ENCODE measurements at places on chromosomes 6 and 20.
A peak's percentile ranks its signal among the peaks of the same experiment; 100 is the strongest.

- DNase-seq, result no peak
These were observed 28.1 kb downstream of the PTPN1 start for GRCh38 chr20:50538276-50538675.

DNA sequence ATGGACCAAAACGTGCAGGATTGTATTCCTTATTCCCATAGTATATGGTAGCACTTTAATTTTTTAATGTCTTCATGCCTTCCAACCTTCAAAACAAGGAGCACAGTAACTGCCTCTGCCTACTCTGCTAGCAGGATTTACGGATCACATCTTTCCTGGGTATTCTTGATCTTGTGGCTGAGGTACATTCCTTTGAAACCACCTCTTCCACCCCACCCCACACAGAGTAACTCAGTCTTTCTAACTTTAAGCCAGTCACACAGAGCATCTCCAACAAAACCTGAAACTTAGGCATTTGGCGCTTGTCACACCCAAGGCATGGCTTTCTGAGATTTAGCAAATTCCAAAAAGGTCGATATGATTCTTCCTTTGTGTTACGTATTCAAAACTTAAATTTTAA lies 2.3 kb upstream of the ID4 start:
- no peak for DNase-seq

DNA sequence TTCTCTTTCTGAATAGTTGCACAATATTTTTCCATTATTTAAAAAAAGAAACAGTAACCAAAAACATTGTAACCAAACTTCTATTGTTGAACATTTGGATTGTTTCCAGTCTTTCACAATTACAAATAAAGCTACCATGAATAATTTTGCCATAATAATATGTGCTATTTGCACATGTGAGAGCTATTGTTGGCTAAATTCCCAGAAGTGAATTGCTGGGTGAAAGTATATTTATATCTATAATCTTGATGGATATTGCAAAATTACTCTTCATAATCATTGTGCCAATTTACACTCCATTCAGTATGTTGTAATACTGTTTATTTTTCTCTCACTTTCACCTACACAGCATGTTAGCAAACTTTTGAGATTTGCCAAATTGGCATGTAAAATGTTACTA lies 36.6 kb upstream of the SLC22A16 start:
- peak; percentile 61 for DNase-seq

DNA sequence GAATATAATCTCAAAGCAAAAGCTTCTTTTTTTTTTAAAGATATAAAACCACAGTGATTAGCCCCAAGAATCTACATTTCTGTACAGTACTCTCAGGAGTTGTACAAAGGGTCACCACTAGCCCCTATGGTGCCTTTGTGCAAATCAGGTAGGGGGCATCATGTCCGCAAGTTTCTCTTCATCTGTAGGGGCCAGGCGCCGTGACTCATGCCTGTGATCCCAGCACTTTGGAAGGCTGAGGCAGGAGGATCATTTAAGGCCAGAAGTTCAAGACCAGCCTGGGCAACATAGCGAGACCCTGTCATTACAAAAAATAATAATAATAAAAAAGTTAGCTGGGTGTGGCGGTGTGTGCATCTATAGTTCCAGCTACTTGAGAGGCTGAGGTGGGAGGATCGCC lies 63.9 kb downstream of the ZMYND8 start:
- DNase-seq, result no peak

- no peak for DNase-seq
These were observed 224.4 kb upstream of the SASH1 start for GRCh38 chr6:148118244-148118643.

- peak; percentile 81 for DNase-seq
These were observed 209.0 kb upstream of the ECI2 start for GRCh38 chr6:4344317-4344899.

- DNase-seq, result no peak
These were observed 56.1 kb downstream of the FILIP1 start for GRCh38 chr6:75437421-75437891.

DNA sequence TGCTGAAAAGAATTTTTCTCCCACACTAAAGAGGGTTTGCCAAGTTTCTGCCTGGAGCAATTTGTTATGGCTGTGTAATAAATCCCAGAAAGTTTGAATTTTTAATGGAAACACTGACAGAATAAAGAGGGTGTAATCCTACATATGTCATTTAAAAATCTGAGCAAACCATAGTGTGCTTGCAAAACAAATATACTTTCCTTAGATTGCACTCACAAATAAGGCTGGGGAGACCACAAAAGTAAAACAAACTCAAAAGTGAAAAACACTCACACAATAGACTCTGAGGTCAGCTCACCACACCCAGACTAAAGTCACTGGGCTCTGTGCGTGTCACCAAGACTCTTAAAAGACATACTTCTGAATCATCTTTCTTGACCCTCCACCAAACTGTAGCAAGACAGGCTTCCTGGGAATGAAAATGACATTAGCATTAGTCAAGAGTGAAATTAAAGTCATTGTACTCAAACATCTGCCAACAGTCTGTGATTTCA lies 4.8 kb upstream of the ATXN1 start:
- DNase-seq, result peak; percentile 60

DNA sequence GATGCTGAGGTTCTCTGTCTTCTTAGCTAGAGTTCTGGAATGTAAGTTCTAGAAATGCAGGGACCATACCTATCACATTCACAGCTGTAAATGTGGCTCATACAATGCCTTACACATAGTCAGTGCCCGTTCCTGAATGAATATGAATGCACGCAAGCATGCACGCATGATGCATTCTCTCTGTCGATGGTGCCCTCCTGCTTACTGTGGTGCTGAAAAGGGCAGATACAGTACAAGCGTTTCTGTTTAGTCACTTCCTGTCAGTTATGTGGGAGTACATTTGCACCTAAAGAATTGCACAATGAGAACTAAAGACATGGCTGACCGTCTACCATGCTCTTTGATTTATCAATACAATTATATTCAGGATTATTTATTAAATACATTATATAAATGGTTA lies 152.2 kb upstream of the SOX4 start:
- DNase-seq, result no peak

- no peak for DNase-seq
These were observed 16.5 kb upstream of the UBE2J1 start for GRCh38 chr6:89368999-89369398.

- DNase-seq, result no peak
These were observed 113.9 kb downstream of the PTPRK start for GRCh38 chr6:128406453-128406852.

GRCh38 chr6:139418481-139419132 lies 44.2 kb upstream of the CITED2 start:
- no peak for DNase-seq

DNA sequence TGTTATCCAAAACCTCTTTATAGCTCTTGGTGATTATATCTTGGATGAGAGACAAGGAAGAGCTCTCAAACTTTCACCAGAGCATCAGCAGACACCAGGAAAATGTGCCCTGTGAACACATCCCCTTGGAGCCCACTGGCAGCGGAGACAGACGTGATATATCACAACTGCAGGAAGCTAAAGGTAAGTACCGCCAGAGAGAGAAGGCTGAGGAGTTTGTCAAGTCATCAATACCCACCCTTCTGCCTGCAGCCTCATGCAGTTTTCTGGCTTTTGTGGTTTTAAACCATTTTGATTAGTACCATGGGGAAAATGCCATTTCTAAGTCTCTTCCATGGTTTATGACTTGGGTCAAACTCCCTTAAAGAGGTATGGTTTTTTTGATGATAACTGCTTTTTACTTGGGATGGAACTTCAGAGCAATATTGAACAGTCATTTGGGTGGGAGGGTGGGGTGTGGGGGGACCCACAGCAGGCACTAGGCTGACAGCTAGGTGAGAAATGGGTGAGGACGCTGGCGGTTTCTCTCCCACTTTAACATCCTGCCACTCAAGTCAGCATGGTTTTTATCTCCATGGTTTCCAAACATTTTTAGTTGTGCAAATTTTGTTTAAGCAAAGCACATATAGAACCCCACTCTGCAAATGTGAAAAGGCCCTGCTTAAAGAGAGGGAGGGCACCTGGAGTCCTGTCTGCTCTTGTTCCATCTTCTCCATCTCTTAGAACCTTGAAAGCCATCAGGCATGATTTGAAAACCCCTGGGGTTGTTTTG lies 108.4 kb downstream of the SCML4 start:
- DNase-seq, result no peak

- DNase-seq, result no peak
These were observed 58.7 kb upstream of the PMEPA1 start for GRCh38 chr20:57768519-57768918.

DNA sequence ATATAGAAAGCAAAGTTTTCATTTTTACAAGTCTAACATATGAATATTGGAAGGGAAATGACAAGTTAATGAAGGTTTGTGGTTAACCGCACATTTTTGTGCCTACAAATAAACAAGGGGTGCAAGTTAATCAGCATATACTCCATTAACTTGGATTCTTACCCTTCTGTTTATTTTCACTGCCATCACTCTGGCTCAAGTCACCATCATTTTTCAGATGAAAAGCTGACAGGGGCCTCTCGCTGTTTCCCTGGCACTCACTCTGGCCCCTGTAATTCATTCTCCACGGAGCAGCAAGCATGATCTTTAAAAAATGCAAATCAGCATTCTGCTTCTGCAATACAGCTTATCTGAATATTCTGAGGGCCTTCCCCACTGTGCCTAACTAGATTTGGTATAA lies 29.8 kb downstream of the APCDD1L start:
- no peak for DNase-seq

DNA sequence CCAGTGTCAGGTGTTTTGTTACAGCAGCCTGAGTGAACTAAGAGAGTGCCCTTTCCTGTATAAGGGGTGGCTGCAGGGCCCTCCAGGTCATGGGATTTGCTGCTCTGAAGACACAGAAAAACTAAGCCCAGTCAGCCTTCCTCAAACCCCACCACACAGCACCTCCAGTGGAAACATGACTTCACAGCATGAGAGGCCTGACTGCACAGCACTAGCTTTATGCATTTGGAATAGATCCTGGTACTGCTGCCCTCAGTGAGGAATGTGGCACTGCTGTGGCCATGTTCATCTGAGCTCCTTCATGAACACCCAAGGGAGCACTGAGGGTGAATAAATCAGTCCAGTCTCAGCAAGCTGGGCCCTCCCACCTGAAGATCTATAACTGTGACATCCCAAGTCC lies 296.1 kb upstream of the FOXQ1 start:
- no peak for DNase-seq

DNA sequence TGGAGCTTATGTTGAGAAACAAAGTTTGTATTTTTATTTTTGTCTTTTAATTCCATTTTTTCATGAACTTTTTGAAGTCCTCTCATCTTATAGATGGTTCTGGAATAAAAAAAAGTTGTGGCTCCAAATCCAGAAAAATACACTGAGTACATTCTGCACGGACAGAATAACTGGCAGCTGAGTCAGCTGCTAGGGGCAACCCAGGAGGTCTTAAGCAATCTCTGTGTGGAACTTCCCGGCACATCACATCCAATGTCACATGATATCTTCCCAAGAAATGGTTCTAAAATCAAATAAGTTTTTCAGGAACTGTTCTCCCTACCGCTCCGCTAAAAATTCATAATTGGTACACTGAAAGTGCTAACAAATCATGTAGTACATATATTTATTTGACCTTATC lies 29.8 kb downstream of the SLC13A3 start:
- DNase-seq, result no peak

DNA sequence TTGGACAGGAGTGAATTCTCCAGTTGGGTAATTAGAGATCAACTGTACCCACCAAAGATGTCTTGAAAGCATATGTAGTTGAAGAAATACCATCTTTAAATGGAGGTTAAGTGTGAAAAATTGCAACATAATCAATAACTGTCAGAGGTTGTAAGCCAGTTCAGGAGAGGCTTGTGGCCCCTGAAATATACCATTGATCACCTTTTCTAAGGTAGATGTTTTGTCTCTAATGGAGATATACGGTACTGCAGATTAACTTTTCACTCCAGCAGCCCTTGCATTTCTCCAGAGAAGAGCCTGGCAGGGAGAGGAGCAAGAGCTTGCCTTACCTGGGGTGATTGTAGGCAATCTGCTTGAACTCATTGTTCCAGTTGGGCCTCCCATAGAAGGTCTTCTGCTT lies 48.8 kb downstream of the NOX3 start:
- no peak for DNase-seq

DNA sequence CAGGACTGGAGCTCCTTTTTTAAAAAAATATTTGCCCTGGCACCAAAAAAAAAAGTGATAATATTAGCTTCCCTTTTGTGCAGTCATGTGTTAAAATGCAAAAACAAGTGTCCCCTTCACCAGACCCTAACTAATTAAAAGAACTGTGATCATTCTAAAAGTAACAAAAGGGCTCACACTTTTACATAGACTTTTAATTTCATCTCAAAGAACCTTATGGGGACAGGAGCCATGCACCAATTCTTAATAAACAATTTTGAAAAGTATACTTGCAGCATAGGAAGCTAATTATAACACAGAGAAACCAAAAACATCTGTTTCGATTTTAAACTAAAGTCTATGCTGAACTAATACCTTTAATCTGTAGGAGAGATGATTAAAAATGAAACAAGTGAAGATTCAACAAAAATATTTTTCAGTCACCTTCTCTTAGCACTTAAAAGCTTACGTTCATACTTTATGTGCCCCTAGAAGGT lies 17.3 kb downstream of the STX7 start:
- DNase-seq, result no peak

DNA sequence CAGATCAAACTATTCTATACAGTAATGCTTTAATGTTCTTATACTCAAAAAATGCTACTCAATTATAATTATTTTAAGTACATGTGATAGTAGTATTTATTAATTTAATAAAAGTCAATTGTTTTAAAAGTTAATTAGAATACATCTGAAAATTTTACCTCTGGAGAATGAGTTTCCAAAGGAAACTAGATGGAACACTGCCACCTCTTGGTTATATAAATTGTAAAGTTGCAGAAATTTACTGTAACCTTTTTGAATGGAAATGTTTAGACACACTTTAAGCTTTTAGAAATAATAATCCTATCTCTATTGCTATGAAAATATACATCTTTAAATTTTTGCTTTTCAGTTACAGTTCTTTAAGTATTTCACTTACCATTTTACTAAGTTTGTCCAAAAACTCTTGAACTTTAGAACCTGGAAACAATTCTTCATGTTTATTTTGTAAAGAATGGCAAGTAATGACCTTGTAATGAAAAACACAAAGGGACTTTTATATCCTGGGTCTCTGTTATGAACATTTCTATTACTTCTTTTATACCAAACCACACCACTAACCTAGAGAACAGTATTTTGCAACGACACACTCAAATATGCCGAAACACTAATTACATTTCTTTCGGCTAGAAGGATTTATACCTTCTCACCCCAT lies 10.9 kb upstream of the BMP5 start:
- peak; percentile 5 for DNase-seq

DNA sequence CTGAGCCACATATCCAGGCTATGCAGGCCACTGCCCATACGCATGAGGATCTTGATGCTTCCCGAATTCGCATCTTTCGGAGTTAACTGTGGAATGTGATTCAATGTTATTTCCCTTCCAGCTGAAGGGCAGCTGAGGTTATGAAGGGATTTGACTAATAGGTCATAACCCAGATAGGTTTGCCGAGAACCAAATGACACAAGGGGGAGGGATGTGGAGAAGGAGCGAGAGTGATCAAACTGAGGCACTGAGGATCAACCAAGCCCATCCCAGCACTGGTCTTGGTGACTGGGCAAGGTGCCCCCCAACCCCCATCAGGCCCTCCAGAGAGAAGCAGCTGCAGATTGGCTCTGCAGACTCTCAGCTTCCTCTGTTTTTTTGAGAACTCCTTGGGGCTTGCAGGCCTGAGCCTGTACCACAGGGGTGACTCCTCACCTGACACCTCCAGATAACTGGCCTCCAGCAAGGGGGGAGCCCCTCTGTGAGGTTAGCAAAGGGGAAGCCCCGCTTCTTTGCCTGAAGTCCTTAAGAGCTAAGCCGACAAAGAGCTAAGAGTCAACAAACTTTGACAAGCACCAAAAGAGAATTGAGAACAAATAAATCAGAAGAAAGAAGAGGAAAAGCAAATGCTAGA lies 185.9 kb downstream of the PDE7B start:
- no peak for DNase-seq

- DNase-seq, result no peak
These were observed 912.2 kb upstream of the ADGRB3 start for GRCh38 chr6:67722861-67723261.
